Stimulated activated CD4-positive, alpha-beta T cell treated with anti-CD3 and anti-CD28 coated beads, TNF-alpha, amount 100 ng/mL, for 24 hours (primary cell): ENCODE measurements at places on chromosomes 5 and 9.

- DNase-seq = peak; percentile 58
Observed at GRCh38 chr5:80140496-80140895, 105.3 kb downstream of the THBS4 start.

GRCh38 chr9:15612962-15613361, 60.1 kb downstream of the CCDC171 start:
- no peak for DNase-seq

GRCh38 chr9:101398930-101399642, 435 bp downstream of the ZNF189 start:
- no peak for DNase-seq

DNA sequence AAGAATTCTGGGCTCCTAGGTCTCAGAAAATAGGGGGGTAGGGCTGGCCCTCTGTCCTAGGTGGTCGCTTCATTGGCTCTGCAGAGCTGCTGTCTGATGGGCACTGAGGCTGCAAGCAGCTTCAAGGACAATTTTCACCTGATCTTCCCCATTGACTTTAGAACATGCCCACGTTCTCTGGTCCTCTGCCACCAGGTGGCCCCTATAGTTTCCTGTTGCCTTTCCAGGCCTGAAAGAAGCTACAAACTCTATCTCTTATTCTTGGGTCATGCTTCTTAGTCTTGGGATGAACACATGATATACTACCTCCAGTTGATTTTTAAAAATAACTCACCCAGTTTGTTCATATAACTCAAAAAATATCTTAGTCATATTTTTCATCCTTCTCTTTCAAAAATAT, 26.3 kb downstream of the SPZ1 start:
- peak; percentile 15 for DNase-seq

DNA sequence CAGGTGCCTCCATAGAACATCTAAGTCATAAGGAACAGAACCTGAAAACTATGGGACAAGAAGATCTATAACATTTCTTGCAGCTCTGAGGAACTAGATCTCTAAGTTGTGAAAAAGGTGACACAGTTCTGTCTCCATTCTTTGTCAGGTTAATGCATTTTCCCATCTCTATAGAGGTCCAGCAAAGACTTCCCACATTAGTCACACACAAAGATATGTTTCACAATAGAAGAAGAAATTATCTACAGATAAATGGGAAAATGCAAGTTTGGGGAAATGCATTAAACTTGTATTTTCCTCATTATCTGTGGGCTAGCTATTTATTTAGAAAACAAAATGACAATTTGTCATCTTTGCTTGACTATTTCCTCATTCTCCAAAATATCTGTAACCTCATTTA, 458.6 kb upstream of the PAPPA start:
- no peak for DNase-seq
